KBM-7 (cell line): ENCODE measurements at places on chromosomes 4 and X.
A peak's percentile ranks its signal among the peaks of the same experiment; 100 is the strongest.

- DNase-seq: no peak
These were observed 25.3 kb downstream of the STARD8 start for GRCh38 chrX:68672581-68673318.

- no peak for DNase-seq
These were observed 68.3 kb downstream of the AFF2 start for GRCh38 chrX:148568763-148569162.

- DNase-seq: no peak
These were observed 18.2 kb downstream of the MRFAP1 start for GRCh38 chr4:6658597-6659075.

- DNase-seq: peak; percentile 9
These were observed 25.4 kb upstream of the AFAP1 start for GRCh38 chr4:7964890-7965662.

DNA sequence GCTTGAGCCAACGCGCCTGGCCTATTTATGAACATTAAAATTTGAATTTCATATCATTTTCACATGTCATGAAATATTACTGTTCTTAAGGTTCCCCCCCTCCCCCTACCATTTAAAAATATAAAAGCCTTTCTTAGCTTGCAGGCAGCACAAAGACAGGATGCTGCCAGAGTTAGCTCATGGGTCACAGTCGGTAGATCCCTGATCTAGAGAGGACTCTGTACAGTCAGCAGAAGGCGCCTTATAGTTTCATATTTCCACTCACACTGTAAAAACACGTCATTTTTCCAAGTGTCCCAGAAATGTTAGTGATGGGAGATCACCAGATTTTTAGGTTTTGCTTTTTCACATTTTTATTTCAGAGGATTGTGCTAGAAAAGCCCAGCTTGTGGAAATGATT lies 12.2 kb downstream of the NOCT start:
- DNase-seq: no peak
